ENCODE measurements at places on chromosomes 2 and 18. TPM values are rescaled to one million over a fixed set of nuclear protein-coding genes. Genes with fewer than 3 reads are reported as not detected.

DNA sequence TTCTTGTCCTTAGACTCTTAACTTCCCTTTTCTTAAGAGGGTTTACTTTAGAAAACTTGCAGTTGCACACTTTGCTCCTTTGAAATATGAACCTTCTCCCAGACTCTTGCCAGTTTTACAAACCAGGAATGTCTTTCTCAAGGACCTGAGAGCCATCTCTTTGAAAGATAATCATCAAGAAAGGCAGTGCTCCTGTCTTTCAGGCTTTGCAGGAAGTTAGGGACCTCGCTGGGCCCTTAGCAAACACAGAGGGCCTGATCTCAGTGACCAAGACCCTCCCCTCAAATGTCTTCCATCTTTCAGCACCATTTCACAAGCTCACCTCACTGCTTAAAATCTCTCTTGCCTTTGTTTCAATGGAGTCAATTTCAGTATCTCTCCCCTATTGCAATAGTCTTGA, 32.0 kb upstream of the NYAP2 start:
- no peak overlapping the region for H3K27ac ChIP-seq
- H3K4me3 ChIP-seq = no peak overlapping the region
- no peaks in the 10 kb centered on the region for H3K27me3 ChIP-seq
- H3K4me1 ChIP-seq = no peaks in the 10 kb centered on the region
- no peak for DNase-seq

GRCh38 chr2:164887434-164888144, 46.0 kb upstream of the COBLL1 start:
- H3K4me1 ChIP-seq = peaks cover 2% of the 10 kb centered on the region
- H3K27ac ChIP-seq = no peak overlapping the region
- no peak overlapping the region for H3K4me3 ChIP-seq
- H3K27me3 ChIP-seq = no peaks in the 10 kb centered on the region
- no peaks in the 10 kb centered on the region for H3K36me3 ChIP-seq
- no peak for DNase-seq

DNA sequence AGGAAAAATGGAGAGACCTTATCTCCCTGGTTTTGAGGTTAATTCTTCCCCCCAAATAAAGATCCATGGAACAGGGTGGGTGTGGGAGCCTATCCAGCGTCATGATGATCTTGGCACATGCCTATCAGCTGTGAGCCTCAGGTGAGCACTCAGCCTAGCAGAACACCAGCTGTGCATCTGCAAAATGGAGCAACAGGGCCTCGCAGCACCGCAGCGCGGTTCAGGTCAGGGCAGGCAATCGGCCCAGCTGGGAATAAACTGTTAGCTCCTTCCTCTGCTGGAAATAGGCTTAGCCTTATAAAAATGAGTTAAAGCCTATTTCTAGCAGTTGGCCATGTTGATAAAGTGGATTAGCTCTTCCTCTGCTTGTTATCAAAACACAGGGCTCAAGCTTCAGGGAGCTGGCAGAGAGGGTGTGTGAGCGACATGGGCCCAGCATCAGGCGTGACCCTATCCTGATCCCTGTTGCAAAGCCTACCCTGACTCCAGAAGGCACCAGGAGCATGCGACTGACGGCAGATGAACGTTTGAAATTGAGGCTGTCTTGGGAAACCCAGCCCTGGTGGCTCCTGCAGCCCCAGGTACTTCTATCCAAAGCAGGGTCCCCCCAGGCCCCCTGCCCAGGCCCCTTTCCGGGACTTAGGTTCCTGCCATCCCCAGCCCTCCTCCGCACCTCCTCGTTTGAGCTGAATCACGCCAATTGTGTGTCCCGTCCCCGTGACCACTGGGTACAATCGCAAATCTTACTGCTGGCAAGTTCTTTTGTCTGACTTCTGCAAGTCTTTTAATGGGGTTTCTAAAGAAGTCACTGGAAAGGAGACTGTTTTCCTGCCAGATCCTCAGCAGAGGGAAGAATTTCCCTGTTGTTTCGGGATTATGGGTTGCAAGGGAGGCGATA, 35.4 kb downstream of the ARHGEF4 start:
- no peak overlapping the region for H3K4me3 ChIP-seq
- no peaks in the 10 kb centered on the region for H3K4me1 ChIP-seq
- peaks cover 4% of the 10 kb centered on the region for H3K27me3 ChIP-seq
- no peak for DNase-seq
- H3K27ac ChIP-seq = no peak overlapping the region

GRCh38 chr2:88061295-88061694, 5.7 kb upstream of the KRCC1 start:
- H3K27me3 ChIP-seq = peaks cover 2% of the 10 kb centered on the region
- H3K36me3 ChIP-seq = no peaks in the 10 kb centered on the region
- H3K4me1 ChIP-seq = no peaks in the 10 kb centered on the region
- DNase-seq = no peak
- H3K4me3 ChIP-seq = no peak overlapping the region

DNA sequence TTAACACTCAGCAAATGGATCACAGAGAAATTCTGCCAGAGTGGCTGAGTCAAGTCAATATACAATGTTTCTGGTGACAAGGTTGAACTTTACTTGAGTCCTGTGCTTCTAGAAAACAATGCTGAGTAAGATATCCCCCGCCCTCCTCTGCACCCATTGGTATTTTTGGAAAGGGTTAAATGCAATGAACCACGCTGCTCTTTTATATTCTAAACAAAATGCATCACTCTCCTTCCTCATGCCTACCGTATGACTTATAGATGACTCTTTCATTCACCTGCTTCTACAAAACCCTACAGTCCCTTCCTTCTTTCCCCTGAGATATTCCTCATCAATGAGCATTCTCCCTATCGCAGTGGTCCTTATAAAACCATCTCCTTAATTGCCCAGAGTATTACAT, 168.8 kb downstream of the TXNL1 start:
- H3K27me3 ChIP-seq = peaks cover 2% of the 10 kb centered on the region
- H3K4me3 ChIP-seq = no peak overlapping the region
- H3K4me1 ChIP-seq = peaks cover 2% of the 10 kb centered on the region
- no peaks in the 10 kb centered on the region for H3K36me3 ChIP-seq
- no peak for DNase-seq

GRCh38 chr18:43034683-43035500, 80.6 kb downstream of the RIT2 start:
- no peak overlapping the region for H3K4me3 ChIP-seq
- H3K36me3 ChIP-seq = no peaks in the 10 kb centered on the region
- no peaks in the 10 kb centered on the region for H3K4me1 ChIP-seq
- no peak overlapping the region for H3K27ac ChIP-seq

- H3K36me3 ChIP-seq = no peaks in the 10 kb centered on the region
- no peak overlapping the region for H3K4me3 ChIP-seq
- no peak for DNase-seq
- H3K27ac ChIP-seq = no peak overlapping the region
These were observed 244.7 kb downstream of the CCDC178 start for GRCh38 chr18:33195795-33196194.

- peaks cover 13% of the 10 kb centered on the region for H3K36me3 ChIP-seq
- H3K27me3 ChIP-seq = no peaks in the 10 kb centered on the region
- H3K4me3 ChIP-seq = peak within 1 kb of the TSS; percentile 81
These were observed at the start of gene C1GALT1C1L for GRCh38 chr2:43676322-43677050. Gene C1GALT1C1L (minus strand): TSS chr2:43676429. CDS start chr2:43676322, 107 bp downstream.

GRCh38 chr2:98899041-98899702, 36.9 kb downstream of the CRACDL start:
- no peak for DNase-seq
- H3K27me3 ChIP-seq = peaks cover 11% of the 10 kb centered on the region
- H3K27ac ChIP-seq = peak overlapping the region; percentile 62
- H3K4me1 ChIP-seq = peaks cover 51% of the 10 kb centered on the region
- H3K4me3 ChIP-seq = no peak overlapping the region
- H3K36me3 ChIP-seq = no peaks in the 10 kb centered on the region

ZDBF2 gene
- total RNA-seq = 47.5 TPM

MLPH gene
- 4.3 TPM for total RNA-seq

CHRNG gene
- total RNA-seq = 3.5 TPM

NYAP2 gene
- 0.32 TPM for total RNA-seq

Measured in glutamatergic neuron (in vitro differentiated cells).